Astrocyte of the spinal cord (primary cell): ENCODE measurements at places on chromosomes 4 and X.

DNA sequence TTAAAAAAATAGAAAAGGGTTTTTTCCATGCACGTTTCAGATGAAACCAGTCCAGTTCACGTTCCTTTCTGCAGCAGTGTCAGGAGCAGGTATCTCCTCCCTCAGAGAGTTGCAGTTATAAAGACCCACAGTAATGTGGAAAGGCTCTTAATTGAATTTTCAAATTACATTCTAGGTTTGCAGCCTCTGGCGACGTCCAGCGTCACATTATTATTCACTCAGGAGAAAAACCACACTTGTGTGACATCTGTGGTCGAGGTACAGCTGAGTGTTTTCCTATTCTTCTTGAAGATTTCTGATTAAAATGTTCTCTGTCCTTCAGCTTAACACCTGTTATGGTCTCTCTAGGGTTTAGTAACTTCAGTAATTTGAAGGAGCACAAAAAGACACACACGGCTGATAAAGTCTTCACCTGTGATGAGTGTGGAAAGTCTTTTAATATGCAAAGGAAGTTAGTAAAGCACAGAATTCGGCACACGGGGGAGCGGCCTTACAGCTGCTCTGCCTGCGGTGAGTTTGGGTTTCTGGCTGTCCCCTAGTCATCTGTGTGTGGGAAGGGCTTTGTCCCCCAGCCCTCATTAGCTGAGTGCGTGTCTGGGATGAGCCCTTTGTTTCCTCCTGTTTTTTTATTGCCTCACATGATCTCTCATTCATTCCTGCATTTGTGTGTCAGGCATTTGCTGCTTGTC, 25.6 kb downstream of the ZBTB49 start:
- no peak for DNase-seq

- DNase-seq = peak; percentile 3
Measured at GRCh38 chrX:69961365-69962072, 88.2 kb downstream of the AWAT2 start.

DNA sequence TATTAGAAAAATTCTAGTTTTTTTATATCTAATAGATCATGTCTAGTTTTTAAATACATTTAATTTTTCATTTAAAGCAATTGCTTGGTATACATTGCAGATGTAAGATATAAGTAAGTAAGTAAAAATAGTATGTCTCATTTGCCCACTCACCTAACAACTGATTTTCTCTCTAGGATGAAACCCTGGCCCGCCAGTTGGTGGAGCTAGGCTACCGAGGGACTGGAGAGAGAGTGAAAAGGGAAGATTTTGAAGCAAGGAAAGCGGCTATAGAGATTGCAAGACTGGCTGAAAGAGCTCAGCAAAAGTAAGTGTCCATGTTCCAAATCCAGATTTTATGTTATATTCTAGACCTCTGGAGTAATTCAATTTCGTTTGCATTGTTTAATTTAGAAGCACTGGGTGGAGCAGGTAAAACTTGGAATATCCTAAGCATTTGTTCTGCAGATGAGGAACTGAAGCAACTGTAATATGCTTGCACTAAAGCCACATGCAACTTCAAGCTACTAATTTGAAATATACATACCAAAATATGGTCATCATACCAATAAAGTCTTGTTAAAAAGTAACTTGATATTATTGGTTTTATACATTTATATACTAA, 27.1 kb downstream of the CFAP299 start:
- peak; percentile 55 for DNase-seq

DNA sequence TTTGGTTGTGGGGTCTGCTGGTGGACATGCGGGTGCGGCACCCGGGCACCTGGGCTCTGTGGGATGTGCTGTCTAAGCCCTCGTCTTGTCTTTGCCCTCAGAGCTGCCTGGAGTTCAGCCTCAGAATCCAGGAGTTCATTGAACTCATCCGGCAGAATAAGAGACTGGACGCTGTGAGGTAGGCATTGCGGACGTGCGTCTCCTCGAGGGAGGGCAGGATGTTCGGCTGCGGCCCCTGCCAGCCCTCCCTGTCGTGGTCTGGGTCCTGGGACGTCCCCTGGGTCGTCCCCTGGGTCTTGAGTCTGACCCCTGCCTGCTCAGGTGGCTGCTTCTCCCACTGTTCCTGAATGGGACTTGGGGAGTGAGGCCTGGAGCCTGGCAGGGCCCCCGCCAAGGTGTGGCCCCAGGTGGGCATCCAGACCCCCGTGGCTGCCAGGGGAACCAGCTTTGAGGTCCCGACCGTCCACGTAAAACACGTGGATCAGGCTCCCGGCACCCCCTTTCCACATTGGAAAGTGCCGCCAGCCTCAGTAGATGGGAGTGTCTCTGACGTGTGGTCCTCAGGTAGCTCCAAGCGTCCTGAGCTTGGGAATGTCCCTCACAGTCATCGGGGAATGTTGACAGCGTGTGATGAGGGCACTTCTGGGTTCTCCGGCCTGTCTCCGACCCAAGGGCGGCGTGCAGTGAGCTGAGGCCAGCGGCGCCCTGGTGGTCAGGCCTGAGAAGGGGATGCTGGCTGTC, 19.3 kb upstream of the UVSSA start:
- no peak for DNase-seq
